ENCODE measurements at places on chromosomes 7 and 10.

- no peak for DNase-seq
These were observed 594 bp downstream of the CNNM1 start for GRCh38 chr10:99329554-99330346.

DNA sequence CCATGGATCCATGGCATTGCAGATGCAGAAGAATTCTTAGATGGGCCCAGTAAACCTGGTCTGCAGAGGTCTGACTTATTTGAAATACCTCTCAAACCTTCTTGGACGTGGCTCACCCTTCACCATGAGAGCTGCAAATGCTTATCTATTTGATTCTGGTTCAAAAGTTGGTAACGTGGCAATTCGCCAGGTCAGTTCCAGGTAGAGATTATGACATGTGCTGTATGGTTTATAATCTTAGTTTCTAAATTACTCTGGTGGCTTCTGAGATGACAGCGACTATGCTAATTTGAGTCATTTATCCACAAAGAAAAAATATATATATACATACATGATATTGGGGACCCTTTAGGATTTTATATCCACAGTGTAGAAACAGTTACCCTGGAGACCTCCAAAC lies 68.8 kb downstream of the NRP1 start:
- no peak for DNase-seq

DNA sequence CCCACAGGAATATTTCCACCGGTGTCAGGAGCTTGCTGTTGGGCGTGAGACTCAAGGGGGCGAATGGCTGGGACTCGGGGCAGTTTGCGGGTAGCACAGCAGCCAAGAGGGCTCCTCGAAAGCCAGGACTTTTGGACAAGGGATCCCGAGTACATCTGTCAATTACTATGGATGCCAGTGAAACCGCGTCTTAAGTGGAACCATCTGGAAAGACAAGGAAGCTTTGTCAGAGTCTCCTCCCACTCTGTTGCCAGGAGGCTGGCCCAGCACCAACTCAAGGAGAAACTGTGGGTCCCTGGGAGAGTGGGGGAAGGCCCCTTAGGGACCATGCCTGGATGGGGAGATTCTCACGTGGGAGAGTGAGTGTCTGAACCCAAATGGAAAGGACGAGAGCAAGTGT lies 57.1 kb downstream of the C10orf143 start:
- peak; percentile 13 for DNase-seq

GRCh38 chr10:79292891-79293746 lies 54.1 kb upstream of the PPIF start:
- no peak for DNase-seq

- DNase-seq: peak; percentile 67
These were observed 103.1 kb downstream of the SLC16A9 start for GRCh38 chr10:59606551-59606961.

DNA sequence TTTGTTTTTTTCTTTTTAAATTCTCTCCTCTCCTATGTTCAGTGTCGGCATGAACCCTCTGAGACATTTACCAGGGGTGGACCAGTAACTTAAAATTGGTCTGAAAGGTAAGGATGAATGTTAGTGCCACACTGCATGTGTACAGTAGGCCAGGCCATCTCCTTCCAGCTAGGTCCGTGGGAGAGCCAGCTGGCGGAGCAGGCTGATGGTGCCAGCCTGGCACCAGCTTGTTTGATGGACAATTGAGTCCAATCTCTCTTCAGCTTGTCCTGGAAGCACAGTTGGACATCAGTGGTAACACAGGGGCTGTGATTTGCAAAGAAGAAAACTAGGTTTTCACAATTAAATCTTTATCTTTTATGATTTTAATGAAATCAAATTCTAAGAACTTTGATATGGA lies 136.5 kb downstream of the CNNM2 start:
- no peak for DNase-seq

- DNase-seq: no peak
These were observed 23.7 kb downstream of the SH2B2 start for GRCh38 chr7:102310414-102310815.

- no peak for DNase-seq
These were observed 94.4 kb downstream of the INHBA start for GRCh38 chr7:41608447-41608846.

Measured in fibroblast of skin of left biceps (primary cell).